Activated T-helper 17 cell treated with anti-CD3 and anti-CD28 coated beads, Interleukin-2, amount 50 U/mL, for 72 hours (primary cell): ENCODE measurements at places on chromosomes 2 and 18.

GRCh38 chr2:104847586-104848160, 6.2 kb upstream of the POU3F3 start:
- H3K4me1 ChIP-seq, result peaks cover 12% of the 10 kb centered on the region
- H3K4me3 ChIP-seq, result no peak overlapping the region
- H3K27me3 ChIP-seq, result peaks cover 75% of the 10 kb centered on the region

DNA sequence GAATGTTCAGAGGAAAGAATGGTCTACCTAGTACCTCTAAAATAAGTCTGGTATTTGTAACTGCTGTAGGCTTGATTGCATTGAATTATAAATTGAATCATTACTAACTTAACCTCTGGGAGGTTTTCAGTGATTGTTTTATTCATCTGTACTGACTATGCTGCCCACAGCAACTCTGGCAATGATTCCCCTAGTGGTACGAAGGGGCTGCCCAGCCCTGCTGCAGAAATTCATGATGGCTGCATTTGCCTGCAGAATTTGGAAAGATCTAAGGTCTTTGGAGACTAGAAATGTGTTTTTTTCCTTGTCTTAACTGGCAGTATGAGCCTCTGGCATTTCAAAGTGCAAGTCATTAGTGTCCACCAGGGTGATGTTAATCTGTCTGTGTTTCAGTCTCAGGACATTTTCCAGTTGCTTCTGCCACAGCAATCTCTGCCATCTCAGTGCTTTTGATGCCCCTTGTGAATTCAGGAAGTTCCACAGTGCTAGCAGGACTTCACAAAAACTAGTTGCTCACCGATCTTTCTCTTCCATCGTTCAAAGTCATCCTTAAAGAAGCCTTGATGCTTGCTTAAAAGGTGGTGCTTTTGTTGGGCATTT, 13.4 kb upstream of the LRPPRC start:
- peaks cover 7% of the 10 kb centered on the region for H3K4me1 ChIP-seq
- H3K27me3 ChIP-seq, result peaks cover 16% of the 10 kb centered on the region
- H3K36me3 ChIP-seq, result no peaks in the 10 kb centered on the region
- H3K27ac ChIP-seq, result no peak overlapping the region

DNA sequence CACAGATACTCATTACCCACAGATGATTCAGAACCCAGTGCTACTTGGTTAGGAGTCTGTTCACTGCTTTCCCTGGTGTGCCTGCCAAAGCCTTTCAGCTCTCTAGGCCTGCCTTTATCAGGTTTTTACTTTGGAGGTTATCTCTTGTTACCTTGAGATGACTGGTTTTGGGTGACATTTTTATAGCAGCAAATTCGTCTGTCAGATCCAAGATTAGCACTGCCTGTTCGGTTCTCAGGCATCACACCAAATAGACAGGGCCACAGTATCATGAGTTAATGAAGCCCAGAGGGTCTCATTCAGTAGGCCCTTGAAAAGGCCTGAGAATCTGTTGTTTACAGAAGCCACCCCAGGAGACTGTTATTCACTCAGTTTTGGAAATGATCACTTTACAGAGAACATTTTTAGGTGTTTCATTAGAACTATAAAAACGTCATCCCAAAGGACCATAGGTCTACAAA, 121.2 kb downstream of the OSBPL6 start:
- no peaks in the 10 kb centered on the region for H3K36me3 ChIP-seq
- H3K27ac ChIP-seq, result no peak overlapping the region
- H3K4me1 ChIP-seq, result no peaks in the 10 kb centered on the region
- no peak for ATAC-seq
- H3K27me3 ChIP-seq, result peaks cover 15% of the 10 kb centered on the region

GRCh38 chr2:35447215-35447614, 908.4 kb upstream of the CRIM1 start:
- no peak overlapping the region for H3K4me3 ChIP-seq
- no peaks in the 10 kb centered on the region for H3K4me1 ChIP-seq
- H3K36me3 ChIP-seq, result no peaks in the 10 kb centered on the region
- no peaks in the 10 kb centered on the region for H3K27me3 ChIP-seq
- no peak overlapping the region for H3K27ac ChIP-seq

- H3K27ac ChIP-seq, result no peak overlapping the region
- H3K4me1 ChIP-seq, result peaks cover 8% of the 10 kb centered on the region
- H3K27me3 ChIP-seq, result peaks cover 35% of the 10 kb centered on the region
- H3K36me3 ChIP-seq, result no peaks in the 10 kb centered on the region
- ATAC-seq, result no peak
Observed at GRCh38 chr2:98127229-98127989, 40.4 kb downstream of the VWA3B start.

- no peak overlapping the region for H3K27ac ChIP-seq
- H3K4me1 ChIP-seq, result no peaks in the 10 kb centered on the region
- peak overlapping the region; percentile 42 for H3K4me3 ChIP-seq
- no peaks in the 10 kb centered on the region for H3K36me3 ChIP-seq
- ATAC-seq, result no peak
- peaks cover 18% of the 10 kb centered on the region for H3K27me3 ChIP-seq
Observed at GRCh38 chr2:173451118-173451517, 96.4 kb downstream of the CDCA7 start.

- no peaks in the 10 kb centered on the region for H3K27me3 ChIP-seq
- ATAC-seq, result no peak
- no peak overlapping the region for H3K27ac ChIP-seq
Observed at GRCh38 chr2:12723736-12724463, 7.2 kb downstream of the TRIB2 start.

- peaks cover 8% of the 10 kb centered on the region for H3K27me3 ChIP-seq
- H3K4me3 ChIP-seq, result no peak overlapping the region
- no peak overlapping the region for H3K27ac ChIP-seq
- H3K4me1 ChIP-seq, result no peaks in the 10 kb centered on the region
- H3K36me3 ChIP-seq, result no peaks in the 10 kb centered on the region
Observed at GRCh38 chr2:130875935-130876334, 39.2 kb downstream of the ARHGEF4 start.

DNA sequence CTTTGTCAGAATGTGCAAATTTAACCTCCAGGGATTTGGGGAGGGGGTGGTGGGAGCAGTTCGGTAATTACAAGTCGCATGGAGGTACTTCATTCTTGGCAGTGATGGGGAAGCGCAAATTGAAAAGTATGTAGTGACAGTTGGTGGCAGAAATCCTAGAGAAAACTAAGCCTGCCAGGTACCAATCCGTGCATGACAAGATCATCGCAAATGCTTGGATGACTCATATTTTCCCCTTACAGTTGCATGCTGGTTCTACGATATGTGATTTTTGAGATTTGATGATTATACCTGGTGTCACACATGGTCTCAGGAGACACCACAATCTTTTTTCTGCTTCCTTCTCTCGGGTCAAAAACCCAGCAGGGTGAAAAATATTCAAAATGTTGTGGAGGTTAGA, 479.7 kb upstream of the ID2 start:
- H3K4me3 ChIP-seq, result peak overlapping the region; percentile 34
- peaks cover 6% of the 10 kb centered on the region for H3K4me1 ChIP-seq
- no peaks in the 10 kb centered on the region for H3K27me3 ChIP-seq
- peak overlapping the region; percentile 89 for H3K27ac ChIP-seq
- H3K36me3 ChIP-seq, result peaks cover 7% of the 10 kb centered on the region

DNA sequence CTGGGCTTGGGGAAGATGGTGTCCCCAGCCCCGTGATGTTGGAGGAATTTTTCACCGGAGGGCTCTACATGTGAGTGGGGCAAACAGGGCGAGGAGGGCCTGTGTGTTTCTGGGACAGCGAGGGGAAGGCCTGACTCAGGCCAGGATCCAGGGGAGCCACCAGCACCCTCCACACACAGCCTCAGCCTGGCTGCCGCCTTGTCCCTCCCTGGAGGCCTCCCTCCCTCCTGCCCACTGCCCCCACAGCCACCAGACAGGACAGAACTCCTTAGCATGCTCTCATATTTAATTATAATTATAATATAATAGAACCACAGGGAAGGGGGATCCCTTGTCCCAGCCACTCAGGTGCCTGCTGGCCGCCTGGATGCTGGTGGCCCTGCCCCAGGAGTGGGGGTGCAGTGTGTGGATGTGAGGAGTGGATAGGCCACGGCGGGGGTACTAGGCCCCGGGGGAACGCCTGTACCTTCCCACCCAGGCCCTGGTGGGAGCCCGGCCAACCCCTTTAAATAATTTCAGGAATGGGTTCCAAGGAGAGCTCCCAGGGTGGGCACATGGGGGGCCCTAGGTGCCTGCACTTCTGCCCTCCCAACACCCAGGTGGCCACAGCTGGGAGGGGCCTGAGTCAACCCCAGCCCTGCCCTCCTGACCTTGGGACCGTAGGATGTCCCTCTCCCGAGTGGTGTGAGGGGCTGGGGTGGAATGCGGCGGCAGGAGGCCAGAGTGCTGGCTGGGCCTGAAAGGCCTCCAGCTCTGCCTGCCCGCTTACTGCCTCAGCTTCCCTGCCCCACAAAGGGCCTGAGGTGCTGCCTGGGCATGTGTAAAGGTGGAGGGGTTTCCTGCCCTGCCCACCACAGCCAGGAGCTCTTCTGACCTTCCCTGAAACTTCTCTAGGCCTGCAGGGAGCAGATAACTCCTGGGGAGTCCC, 8.8 kb downstream of the PDCD1 start:
- peaks cover 50% of the 10 kb centered on the region for H3K36me3 ChIP-seq
- no peak overlapping the region for H3K27ac ChIP-seq
- peak; percentile 32 for ATAC-seq
- H3K4me1 ChIP-seq, result peaks cover 16% of the 10 kb centered on the region
- H3K27me3 ChIP-seq, result no peaks in the 10 kb centered on the region

- no peaks in the 10 kb centered on the region for H3K4me1 ChIP-seq
- no peaks in the 10 kb centered on the region for H3K36me3 ChIP-seq
- H3K27ac ChIP-seq, result no peak overlapping the region
- peaks cover 22% of the 10 kb centered on the region for H3K27me3 ChIP-seq
- ATAC-seq, result no peak
- no peak overlapping the region for H3K4me3 ChIP-seq
Observed at GRCh38 chr2:26585100-26585499, 56.1 kb downstream of the CIB4 start.
